ENCODE measurements at places on chromosomes 16 and 17. TPM values are rescaled to one million over a fixed set of nuclear protein-coding genes. Genes with fewer than 3 reads are reported as not detected.

The CDH11 gene
- 146 TPM for total RNA-seq

The PCTP gene
- 25.0 TPM for total RNA-seq

The KRTAP1-4 gene
- total RNA-seq = not detected

The CMTM2 gene
- total RNA-seq = 0.33 TPM

The TP53TG3B gene
- total RNA-seq = not detected

The CCL16 gene
- 1.1 TPM for total RNA-seq

The CASKIN2 gene
- 10.2 TPM for total RNA-seq

The C16orf90 gene
- not detected for total RNA-seq

All from sigmoid colon (tissue), 7 donors.